ENCODE measurements at places on chromosomes 1 and 21.

GRCh38 chr1:11595285-11595684 lies 58.9 kb downstream of the FBXO2 start:
- DNase-seq: no peak

GRCh38 chr1:55056632-55056992 lies 17.3 kb downstream of the PCSK9 start:
- no peak for DNase-seq

- no peak for DNase-seq
These were observed 872 bp downstream of the TSTD1 start for GRCh38 chr1:161037661-161038522.

DNA sequence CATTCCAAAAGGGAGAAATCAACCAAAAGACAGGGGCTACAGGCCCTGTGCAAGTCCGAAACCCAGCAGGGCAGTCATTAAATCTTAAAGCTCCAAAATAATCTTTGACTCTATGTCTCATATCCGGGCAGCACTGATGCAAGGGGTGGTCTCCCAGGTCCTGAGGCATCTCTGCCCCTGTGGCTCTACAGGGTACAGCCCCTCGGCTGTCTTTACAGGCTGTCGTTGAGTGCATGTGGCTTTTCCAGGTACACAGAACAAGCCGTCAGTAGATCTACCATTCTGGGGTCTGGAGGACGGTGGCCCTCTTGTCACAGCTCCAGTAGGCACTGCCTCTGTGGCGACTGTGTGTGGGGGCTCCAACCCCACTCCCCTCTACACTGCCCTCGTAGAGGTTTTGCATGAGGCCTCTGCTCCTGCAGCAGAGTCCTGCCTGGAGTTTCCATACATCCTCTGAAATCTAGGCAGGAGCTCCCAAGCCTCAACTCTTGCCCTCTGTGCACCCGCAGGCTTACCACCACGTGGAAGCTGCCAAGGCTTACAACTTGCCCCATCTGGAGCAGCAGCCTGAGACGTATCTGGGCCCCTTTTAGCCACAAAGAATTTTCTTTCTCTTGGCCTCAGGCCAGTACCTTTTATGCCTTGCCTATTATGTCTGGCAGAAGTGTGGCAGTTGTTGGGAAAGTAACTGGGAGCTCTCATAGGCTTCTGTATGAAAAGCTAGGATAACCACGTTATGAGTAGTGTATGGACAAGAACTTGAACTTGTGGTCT lies 52.5 kb downstream of the POU2F1 start:
- DNase-seq: no peak

DNA sequence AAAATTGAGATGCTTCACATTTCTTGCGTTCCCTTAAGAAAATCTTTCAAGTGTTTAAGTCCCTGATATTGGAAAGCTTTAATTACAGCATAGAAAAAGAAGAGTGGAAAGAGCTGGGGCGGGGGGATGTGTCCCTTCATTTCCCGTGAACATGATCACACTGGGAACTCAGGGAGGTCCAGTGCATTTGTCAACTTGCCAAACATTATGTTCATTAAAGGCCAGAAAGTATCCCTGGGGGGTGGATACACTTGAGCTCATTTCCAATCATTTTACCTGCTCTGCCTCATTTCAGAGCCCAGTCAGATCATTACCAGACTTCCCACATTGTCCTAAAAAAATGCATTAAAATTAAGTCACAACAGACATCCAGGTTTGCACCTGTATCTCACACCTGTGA lies 123.6 kb upstream of the KCNJ15 start:
- no peak for DNase-seq

DNA sequence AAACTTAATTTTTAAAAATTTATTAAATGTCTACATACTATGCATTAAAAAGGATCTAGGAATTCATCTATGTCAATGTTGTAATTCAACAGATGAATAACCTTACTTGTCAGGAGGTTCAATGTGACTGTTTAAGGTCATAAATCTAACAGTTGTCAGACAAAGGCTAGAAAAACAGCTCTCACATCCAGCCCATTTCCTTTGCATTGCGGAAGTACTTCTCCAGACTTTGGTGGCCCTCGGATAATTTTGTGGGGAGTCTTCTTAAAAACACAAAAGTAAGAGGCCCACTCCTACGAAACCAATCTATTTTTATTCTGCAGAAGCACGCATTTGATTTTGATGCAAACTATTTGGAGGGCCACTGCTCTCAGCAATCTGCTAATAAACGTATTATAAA lies 122.6 kb upstream of the CHRM3 start:
- no peak for DNase-seq

- no peak for DNase-seq
These were observed 4.3 kb downstream of the GBP2 start for GRCh38 chr1:89121641-89122040.

DNA sequence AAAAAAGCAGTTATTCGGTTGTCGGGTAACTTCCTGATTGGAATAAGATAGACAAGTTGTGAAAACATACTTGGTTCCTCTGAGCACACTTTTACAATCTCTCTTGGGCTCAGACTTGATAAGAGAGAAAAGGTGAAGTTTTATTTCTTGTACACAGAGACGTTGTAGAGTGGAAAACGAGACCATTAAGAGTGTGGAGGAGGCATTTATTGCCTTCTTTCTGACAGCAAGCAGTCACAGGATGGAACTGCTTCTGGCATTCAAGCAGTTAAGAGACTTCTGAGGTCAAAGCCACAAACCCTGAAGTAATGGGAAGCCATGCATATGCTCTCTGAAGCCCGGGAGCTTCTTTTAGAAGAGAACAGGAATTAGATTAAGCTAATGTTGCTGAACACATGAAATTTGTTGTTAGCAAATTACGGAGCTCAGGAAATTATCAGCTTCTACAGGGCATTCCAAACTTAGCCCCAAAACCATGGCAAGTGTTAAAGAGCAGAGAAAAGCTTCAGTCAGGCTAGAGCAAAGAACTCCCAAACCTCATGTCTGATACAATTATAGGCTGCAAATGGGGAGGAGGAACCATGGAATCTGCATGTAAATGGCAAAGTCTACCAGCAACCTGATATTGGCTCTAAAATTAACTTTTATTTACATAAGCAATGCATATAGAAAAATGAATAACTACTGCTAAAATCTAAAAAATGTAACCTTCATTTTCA lies 26.0 kb downstream of the S1PR1 start:
- DNase-seq: no peak

DNA sequence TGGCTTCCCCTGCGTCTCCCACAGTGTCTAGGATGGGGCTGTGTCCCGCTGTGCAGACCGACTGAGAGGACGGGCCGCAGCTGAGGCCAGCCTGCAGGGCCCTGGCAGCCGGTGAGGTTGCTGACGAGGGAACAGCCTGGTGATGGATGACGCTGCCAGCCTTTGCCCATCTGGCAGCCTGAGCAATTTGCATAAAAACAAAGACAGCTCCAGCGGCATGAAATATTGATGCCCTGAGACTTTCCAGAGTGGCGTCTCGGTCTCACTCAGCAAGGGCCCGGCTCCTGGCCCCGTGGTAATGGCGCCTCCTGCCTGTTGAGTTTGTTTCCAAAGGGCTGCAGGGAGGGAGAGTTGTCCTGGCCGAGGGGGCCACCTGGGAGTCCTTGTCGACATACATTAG lies 19.1 kb upstream of the KCNA10 start:
- DNase-seq: no peak

DNA sequence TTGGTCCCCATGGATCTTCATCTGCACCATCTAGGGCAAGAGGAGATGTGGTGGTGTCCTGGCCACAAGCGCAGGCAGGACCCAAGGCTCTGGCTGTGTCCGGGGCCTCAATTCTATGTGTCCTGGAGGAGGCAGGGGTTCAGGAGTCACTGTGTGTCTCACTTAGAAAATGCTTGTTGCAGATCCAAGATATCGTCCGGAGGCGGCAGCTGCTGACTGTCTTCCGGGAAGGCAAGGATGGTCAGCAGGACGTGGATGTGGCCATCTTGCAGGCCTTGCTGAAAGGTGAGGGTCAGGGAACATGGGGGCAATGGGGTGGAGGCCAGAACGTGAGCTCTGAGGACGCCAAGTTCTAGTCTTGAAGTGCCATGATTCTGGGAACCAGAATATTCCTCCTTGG lies 29.1 kb downstream of the TRPM2 start:
- no peak for DNase-seq

- DNase-seq: no peak
These were observed 46.1 kb upstream of the FMO2 start for GRCh38 chr1:171138980-171139379.

DNA sequence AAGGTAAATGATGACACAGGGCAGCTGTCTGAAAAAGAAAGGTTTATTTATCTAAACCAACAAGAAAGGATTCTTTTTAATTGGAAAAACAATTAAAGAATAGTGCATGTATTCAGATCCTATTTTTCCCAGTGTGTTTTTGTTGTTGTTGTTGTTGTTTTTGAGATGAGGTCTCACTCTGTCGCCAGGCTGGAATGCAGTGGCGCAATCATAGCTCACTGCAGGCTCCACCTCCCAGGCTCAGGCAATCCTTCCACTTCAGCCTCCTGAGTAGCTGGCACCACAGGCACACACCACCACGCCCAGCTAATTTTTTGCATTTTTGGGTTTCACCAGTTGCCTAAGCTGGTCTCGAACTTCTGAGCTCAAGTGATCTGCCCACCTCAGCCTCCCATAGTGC lies 22.1 kb downstream of the NEK2 start:
- DNase-seq: no peak

DNA sequence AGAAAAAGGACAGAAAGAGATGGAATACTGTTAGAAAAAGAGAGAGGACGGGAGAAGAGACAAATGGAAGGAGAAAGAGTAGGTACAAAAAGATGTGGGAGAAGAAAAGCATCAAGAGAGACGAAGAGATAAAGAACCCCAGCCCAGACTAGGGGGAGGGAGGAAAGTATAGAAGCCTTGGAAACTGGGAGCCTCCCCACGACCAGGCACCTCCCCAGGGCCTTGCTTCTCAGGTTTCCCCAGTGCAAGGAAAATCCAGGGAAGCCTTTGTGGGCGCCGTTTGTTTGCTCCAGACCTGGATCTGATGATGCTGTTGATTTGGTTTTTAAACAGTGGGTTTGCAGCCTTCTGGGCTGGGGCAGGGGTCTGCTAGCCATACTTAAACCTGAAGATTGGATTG lies 15.2 kb upstream of the ALX3 start:
- DNase-seq: no peak

DNA sequence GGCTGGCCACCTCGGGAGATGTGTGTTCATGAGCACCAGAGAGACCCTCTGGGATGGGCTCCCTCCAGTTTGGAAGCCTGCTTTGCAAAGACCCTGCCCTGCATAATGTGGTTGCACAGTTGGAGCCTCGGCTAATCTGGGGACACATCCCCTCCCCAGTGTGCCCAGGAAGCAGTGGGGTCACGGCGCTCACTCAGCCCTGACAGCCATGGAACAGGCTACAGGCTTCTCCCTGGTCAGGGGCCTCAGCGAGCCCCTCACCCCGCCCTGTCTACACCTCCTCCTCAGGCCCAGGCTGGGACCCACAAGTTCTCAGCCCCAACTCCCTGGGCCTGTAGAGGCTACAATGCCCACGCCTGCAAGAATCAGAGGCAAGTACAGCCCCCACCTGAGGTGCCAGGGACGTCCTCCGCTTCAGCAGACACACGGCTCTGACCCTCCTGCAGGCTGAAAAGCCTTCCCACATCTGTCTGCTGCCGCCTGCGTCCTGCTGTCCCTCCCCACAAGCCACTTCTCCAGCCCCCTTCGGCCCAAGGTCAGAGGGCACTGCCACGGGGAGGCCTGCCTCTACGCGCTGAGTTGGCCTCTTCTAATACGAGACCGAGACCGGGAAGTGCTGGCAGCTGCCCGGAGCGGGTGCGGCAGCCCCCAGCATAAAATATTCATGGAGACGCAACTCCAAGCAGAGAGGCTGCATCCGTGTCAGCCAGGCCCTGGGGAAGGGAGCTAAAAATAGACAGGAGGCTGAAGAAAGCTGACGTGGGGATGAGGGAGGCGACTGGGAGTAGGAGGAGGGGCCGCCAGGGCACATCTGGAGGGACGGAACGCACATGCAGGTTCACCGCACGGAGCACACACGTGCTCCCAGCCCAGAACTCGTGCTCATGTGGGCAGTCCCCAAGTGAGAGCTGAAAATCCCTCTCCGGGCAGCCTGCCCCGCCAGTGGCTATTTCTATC lies 15.2 kb upstream of the GPR153 start:
- no peak for DNase-seq

DNA sequence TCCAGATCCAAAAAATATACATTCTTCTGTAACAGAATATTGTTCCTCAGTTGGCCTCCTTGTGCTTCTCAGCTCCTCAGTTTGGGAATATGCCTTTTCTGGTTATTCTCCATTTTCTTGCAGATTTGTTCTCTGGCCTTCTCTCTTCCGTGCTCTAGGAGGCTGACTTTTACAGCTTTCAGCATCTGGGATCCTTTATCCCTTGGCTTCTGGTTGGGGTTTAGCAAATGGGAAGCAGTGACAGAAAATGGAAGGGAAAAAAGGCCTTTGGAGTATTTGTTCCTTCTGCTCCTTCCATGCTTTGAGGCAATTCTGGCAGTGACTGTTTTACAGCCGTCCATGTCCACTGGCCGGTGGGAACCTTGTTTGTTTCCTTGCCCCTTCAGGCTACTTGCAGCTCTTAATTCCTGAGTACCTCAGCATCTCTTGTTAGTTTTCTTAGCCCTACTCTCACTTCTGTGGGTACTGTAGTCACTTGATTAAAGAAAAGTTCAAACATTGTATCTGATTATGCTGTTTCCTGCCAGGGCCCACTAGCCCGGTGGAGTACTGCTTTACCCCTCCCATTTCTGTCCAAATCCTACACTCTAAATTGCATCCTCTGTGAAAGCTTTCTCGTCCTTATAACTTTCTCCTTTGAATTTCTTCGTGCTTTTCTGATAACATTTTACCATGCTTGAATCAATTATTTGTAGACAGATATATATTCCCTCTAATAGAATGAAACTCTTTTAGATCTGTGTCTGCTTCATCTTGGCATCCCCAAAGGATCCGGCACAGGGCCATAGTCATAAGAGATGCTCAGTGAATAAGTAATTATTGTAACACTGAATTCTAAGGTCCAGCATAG lies 118.2 kb downstream of the OSBPL9 start:
- DNase-seq: no peak

DNA sequence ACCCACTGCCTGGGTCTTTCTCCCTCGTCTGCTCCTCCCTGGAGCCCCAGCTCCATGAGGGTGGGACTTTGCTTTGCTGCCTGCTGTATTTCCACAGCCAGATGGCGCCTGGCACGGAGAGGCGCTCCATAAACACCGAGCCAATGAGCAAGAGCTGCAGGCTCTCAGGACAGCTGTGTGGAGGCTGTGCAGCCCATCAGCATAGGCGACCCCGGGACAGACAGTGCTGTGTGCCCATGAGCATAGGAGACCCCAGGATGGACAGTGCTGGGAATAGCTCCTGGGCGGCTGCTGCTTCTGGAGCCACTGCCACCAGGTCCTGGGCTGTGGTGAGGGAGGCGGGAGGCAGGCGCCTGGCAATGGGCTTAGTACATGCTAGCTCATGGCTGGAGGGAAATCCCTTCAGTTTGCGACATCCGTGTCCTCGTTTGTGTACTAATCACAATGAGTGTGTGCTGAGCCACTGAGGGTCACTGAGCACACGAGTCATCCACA lies 29.2 kb downstream of the CEP104 start:
- DNase-seq: no peak

DNA sequence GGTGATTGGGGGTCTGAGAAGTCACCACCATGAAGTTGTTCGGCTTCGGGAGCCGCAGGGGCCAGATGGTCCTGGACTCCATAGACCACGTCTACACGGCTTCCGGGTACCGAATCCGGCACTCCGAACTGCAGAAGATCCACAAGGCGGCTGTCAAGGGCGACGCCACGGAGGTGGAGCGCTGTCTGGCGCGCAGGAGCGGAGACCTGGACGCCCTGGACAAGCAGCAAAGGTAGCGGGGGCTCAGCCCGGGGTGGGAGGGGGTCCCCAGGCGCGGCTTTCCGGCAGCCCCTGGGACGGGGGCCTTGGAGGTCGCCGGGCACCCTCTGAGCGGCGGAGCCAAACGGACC lies 146.5 kb downstream of the LIPI start:
- DNase-seq: no peak
